ENCODE measurements at places on chromosomes 13 and 19.

DNA sequence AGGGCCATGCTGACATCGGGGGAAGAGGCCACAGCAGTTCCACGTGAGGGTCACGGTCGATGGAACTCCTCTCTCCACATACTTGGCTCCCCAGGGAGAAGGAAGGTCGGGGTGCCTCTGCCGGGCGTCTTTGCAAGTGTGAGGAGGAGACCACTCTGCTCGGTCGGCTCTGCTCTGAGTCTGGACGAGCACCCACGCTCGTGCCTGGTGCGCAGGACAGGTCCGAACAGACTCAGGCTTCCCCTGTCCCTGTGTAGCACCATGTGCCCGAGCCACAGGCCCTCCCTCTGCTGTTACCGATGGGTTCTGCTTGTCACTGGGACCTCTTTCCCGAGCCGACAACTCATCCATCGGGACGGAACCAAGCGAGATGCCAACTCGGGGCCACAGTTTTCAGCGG lies 35.1 kb downstream of the TMEM255B start:
- no peak for DNase-seq

GRCh38 chr19:16330806-16331690 lies 6.4 kb downstream of the KLF2 start:
- DNase-seq, result no peak

GRCh38 chr13:28743020-28743419 lies 24.2 kb upstream of the SLC46A3 start:
- DNase-seq, result no peak

DNA sequence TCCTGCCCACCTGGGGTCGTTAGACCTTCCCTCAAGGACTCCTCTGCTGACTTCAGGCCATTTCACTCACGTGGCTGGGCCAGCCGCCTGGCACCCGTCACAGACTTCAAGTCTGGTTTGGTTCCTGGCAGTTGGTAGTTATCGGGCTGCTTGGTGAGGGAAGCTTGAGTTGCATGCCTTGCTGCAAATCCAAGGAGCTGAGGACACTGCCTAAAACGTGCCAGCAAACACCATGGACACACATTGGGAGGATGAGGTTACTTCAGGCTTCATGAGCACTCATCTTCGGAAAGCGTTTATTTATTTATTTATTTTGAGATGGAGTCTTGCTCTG lies 2.6 kb downstream of the GPI start:
- DNase-seq, result no peak

- DNase-seq, result no peak
Measured at GRCh38 chr19:11111117-11111770, 22.0 kb downstream of the LDLR start.

- DNase-seq, result no peak
Measured at GRCh38 chr13:103006641-103007426, 59.4 kb downstream of the SLC10A2 start.

- peak; percentile 61 for DNase-seq
Measured at GRCh38 chr19:40716031-40716481, 630 bp downstream of the COQ8B start.

DNA sequence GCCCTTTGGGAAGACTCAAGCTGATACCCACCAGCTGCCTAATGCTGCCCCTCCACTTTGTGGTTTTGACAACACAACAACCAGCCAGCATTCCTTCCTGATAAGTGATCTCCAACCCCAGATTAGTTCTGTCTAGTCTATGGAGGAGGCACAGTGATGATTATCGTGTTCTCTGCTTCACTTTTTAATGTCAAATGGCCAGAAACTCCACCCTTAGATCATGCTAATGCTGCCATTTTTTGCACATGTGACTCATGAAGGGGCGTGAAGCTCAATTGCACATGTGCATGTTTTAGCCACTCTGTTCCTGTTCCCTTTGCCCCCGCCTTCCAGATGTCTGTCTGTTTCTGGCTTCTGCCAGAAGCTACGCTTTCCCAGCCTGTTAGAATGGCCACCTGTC lies 199.8 kb downstream of the COG6 start:
- no peak for DNase-seq

- no peak for DNase-seq
Measured at GRCh38 chr13:54347531-54347930, 1318.9 kb downstream of the OLFM4 start.

- no peak for DNase-seq
Measured at GRCh38 chr13:67932991-67933390, 702.9 kb upstream of the PCDH9 start.

DNA sequence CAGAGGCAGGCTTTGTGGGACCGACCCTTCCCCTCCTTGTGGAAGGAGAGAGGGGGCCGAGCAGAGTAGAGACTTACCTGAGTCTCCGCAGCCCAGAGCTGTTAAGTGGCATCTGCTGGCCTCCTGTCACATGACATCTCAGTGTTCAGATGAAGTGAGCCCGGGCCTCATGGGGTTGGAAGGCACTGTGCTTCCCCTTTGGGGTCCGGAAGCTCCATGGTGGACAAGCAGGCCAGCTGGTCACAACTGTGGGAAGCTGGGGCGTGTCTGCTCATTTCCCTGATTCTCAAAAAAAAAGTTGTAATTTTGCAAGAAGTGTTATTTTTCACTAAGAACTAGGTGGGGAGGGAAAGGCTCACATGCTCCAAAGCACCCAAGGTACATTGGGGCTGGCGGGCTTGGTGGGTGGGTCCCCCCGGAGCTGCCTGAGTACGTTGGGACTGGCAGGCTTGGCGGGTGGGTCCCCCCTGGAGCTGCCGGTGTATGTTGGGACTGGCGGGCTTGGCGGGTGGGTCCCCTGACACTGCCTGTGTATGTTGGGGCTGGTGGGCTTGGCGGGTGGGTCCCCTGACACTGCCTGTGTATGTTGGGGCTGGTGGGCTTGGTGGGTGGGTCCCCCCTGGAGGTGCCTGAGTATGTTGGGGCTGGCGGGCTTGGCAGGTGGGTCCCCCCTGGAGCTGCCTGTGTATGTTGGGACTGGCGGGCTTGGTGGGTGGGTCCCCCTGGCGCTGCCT lies 18.2 kb upstream of the DCUN1D2 start:
- no peak for DNase-seq

DNA sequence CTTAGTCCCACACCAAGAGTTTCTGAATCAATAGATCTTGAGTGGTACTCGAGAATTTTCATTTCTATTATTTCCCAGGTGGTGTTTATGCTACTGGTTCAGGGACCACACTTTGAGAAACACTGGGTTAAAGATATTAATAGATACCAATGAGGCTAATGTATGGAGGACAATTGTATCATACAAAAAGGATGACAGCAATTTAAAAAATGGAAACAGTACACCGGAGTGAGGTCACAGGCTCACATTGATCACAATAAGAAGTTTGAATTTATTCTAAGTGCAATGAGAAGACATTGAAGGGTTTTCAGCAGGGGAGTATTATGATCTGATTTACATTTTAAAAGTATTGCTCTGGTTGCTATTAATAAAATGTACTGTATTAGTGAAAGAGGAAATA lies 488.3 kb downstream of the PCDH17 start:
- no peak for DNase-seq

DNA sequence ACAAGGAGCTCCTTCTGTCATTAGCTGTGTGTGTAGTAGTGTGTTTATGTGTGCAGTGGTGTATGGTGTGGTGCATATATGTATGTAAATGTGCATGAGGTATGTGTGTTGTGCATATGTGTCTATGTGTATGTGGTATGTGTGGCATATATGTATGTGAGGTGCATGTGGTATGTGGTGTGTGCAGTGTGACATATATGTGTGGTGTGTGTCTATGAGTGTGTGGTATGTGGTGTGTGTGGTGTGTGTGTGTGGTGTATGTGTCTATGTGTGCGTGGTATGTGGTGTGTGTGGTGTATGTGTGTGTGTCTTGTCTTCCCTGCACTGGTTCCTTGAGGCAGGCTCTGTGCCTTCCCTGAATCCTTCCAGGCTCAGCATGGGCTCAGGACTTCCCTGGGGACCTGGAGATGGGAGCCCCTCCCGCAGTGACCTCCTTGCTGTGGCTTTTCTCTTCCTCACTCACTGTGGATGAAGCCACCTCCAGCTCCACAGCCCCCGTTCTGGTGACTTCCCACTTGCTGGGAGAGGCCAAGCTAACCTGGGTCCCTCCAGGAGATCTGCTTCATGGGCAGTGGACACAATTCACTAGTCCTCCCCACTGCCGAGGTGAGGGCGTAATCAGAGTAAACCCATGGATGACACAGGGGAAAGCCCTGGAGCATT lies 64.2 kb downstream of the CCDC70 start:
- DNase-seq, result no peak
